NCI-H1105 (cell line): ENCODE measurements at places on chromosomes 13 and 19.
A peak's percentile ranks its signal among the peaks of the same experiment; 100 is the strongest.

DNA sequence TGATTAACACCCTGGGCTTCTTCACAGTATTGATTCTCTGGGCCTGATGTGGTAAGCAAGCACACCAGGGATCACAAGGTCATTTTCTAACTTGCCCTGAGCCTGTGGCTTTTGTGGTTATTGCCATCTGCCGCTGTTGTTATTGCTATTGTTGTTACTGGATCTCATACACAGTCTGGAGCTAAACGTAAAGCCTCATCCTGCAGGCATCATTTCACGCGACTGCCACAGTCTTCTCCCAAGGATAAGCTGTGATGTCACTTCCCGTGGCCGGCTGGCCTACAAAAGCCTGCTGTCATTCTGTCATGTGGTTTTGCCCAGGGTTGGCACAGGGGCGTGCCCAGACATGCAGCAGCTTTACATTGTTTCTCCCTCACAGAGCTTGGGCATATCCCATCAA lies 154.0 kb upstream of the GPR12 start:
- DNase-seq: peak; percentile 9

GRCh38 chr13:51946163-51946669 lies 65.0 kb downstream of the ATP7B start:
- DNase-seq: no peak

DNA sequence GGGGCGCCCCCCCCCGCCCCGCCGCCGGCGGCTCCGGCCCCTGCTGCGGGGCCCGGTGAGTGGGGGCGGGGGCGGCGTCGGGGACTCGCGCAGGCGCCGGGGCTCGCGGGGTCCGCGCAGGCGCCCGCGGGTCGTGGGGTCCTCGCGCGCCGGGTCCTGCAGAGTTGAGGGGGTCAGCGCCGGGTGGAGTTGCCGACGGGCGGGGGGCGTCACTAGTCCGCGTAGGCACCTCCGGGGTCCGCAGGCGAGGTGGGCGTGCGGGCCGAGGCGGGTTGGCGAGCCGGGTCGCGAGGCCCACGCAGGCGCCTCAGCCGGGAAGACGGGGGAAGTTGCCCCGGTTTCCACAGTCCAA lies 365 bp downstream of the PPP6R1 start:
- DNase-seq: no peak

DNA sequence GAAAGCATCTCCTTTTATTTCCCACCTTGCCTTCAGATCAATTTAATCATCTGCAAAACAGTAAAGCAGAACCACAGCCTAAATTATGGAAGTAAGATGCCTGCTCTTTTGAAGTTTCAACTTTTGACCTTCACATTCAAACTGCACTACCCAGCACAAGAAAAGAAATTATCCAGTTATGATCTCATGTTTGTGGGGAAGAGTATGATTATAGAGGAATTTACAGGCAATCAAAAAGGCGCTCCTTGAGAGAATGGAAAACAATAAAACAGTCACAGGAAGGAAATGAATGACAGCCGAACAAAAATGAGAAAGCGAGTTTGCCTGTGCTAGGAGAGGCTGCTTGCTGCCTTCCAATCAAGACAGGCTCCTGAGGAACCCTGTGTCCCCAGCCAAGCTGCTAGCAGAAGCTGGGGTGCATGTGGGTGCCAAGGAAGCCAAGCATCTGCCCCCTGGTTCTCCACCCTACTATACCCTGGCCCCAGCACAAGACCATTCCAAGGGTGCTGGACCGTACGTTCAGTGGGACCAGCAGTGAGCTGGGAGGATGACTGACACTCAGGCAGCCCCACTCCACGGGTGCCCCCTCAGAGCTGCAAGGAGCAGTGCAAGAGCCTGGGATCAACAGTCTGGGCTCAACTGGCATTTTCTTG lies 47.8 kb downstream of the PEPD start:
- no peak for DNase-seq

DNA sequence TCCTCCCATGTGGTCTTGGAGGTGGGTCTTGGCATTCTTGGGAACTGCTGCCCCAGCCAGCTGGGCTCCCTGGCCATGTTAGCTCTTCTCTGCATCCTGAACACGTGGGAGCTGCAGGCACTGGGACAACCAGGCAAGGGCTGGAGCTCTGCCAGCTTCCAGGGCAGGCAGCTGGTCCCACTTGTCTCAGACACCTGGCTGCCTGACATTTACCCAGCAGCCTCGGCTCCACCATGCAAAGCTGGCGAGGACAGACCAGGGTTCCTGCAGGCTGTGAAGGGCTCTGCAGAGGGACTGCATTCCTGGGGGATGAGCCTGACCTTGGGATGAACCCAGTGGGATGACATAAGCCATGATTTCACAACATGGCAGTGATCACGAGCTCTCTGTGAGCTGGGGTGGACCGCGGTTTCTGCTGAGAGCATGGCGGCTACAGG lies 99.0 kb upstream of the TSHZ3 start:
- peak; percentile 73 for DNase-seq

DNA sequence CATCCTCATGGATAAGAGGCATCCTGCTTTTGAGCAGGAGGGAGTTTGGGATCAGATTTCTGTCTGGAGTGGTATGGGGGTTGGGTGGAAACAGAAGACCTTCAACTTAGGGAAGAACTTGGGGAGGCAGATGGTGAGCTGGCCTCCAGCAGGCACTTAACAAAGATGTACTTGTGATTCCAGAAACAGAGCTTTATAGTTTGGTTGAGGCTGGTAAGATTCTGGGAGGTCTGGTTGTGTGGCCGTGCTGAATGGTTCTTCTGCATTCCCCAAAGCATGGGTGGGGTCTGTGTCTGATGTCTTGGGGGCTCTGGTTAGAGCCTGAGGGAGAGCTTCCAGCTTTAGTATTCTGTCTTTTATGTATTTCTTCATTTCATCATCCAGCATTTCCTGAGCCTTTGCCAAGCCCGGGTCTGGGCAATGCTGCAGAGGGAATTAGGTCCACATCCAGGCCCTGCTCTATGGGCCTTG lies 4.8 kb downstream of the MEGF8 start:
- DNase-seq: no peak

DNA sequence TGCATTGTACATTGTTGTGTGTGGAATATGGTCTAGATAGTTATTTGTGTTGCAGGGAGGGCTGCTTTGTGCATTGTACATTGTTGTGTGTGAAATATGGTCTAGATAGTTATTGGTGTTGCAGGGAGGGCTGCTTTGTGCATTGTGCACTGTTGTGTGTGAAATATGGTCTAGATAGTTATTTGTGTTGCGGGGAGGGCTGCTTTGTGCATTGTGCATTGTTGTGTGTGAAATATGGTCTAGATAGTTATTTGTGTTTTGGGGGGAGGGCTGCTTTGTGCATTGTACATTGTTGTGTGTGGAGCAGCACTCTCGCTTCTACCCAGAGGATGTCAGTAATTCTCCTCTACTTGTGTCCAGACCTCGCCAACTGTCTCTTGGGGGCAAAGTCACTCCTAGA lies 36.3 kb upstream of the ZNF835 start:
- no peak for DNase-seq

DNA sequence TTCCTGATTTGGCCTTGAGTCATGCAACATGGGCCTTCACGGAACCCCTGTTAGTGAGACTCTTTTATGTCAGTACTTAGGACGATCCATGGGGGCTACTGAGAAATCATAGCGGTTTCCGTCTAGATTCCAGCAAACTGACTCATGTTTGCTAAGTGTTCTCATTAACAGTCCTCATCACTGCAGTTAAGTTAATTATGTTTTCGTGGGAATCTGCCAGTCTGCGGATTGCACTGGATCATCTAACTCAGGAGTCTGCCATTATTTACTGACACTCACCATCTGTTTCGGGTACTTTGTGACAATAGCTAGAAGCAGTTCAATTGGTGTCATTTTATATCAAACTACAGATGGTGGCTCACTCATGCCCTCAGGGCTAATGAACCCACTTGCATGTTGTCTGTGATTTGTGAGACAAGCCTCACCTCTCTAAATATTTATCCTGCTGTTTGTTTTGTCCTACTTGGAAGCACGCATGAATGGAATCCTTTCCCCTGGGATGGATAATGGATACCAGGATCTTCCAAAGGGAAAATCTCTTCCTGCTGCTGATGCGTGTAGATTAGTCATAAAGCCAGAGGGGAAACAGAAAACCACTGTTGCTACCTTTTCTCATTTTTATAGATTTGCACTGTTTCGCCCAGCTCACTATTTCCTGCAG lies 61.8 kb downstream of the RAB20 start:
- peak; percentile 89 for DNase-seq

GRCh38 chr19:55516878-55517620 lies 19.9 kb downstream of the SBK2 start:
- peak; percentile 88 for DNase-seq

DNA sequence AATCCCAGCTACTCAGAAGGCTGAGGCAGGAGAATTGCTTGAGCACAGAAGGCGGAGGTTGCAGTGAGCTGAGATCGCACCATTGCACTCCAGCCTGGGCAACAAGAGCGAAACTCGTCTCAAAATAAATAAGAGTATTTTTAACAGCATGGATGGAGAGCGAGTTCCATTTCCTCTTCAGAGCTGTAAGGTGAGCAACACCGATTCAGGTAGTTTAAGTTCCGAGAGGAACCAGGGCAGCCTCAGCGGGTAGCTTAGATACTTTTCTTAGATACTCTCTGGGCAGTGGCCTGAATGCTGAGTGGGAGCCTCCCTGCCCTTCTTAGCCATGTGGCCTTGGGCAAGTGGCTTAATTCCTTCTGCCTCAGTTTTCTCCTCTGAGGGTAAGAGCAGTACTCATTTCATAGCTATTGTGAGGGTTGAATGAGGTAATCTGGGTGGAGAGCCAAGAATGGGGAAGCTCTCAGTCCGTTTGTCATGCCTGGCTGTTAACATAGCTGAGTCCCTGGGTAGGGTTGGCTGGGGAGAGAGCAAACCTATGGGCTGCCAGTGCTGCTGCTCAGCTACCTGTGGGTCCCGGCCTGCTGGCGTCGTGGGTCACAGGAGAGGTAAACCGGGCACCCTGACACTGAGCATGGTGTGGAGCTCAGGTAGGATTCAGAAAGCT lies 4.1 kb downstream of the ATP11A start:
- DNase-seq: no peak

DNA sequence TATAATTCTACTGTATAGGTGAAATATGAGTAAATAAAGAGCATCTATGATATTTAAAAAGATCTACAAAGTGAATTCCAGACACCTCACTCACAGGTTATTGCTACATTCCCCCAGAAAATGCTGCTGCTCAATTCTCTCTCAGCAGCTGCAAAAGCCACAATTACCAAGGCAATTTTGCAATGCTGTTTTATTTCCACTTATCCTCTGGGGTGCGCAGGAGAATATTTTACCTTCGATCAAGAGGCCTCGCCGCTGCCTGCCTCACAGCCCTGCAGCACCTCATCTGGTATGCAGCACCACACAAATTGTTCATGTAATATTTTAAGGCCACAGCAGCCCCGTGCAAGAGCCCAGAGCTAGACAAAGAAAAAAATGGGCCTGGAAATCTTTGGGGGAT lies 333.2 kb downstream of the DNAJC15 start:
- DNase-seq: no peak

GRCh38 chr13:24110011-24110410 lies 50.5 kb upstream of the SPATA13 start:
- DNase-seq: no peak

GRCh38 chr13:29292045-29292444 lies 303.4 kb downstream of the SLC7A1 start:
- DNase-seq: no peak

DNA sequence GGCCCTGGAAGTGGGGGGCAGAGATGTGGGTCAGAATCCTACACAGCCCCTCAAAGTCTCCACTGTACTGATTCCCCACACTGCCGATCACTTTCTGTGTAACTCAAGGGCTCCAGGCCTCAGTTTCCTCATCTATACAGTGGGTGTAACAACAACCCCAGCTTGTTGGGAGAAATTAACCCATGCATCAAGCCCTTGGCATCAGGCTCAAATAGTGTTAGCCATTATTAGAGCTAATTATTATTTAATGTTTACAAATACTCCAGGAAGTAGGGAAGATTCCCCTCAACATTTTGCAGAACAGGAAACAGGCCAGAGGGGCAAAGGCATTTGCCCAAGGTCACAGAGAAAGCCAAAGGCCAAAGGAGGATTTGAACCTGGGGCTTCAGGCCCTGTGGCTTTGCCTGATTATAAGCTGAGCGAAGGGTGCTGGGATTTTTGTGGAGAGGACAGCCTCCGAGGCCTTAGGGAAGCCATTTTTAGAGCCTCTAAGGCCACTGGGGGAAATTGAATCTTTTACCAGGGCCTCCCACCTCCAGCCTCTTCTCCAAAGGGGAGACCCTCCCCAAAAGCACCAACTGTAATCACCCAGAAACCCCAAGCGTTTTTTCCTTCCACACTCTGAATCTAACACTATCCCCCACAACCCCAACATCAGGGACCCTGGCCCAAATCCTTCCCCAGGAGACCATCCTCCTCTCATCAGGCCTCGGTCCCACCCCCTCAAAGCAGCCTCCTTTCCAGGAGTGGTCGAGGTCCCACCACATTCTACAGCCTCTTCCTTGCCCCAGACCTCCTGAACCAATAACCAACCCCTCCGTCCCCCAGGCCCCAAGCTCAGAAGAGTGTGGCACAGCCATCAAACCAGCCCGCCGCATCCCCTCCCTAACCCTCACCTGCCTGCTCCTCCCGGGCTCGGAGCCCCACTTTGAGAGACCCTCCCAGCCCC lies 1.1 kb downstream of the FKBP8 start:
- DNase-seq: peak; percentile 32

GRCh38 chr13:97327086-97327485 lies 105.0 kb downstream of the MBNL2 start:
- DNase-seq: no peak

DNA sequence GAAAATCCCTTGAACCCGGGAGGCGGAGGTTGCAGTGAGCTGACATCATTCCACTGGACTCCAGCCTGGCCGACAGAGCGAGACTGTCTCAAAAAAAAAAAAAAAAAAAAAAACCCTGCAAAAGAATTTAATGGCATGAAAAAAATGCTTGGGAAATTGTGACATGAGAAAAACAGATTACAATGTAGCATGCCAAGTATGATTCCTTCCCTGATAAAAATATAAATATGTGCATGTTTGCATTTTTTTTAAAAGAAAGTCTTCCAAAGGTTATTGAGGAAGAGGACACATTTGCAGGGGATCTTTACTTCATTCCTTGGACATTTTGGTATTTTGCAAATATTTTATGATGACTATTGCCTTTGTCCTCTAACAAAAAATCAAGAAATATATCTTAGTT lies 14.5 kb upstream of the ZBTB32 start:
- no peak for DNase-seq

DNA sequence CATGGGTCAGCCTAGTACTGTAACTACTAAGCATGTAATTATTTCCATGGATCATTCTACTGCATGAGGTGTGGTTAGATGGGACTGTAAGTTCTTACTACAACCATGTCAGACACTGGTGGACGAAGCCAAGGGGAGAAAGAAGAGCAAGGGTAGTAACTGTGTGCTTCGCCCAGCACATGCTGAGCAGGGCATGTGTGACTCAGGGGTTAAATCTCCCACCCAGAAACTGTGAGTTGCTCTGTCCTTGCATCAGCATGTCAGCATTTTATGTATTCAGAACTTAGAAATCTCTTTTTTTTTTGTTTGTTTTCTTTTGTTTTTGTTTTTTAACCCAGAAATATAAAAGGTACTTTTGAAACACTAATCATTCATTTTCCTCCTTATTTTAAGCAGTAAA lies 436.6 kb upstream of the KLF12 start:
- DNase-seq: no peak

GRCh38 chr19:5814852-5815246 lies 10.0 kb downstream of the NRTN start:
- DNase-seq: no peak

GRCh38 chr19:18795540-18795939 lies 4.4 kb upstream of the COMP start:
- no peak for DNase-seq
